ENCODE measurements at places on chromosomes 2 and 18. TPM values are rescaled to one million over a fixed set of nuclear protein-coding genes. Genes with fewer than 3 reads are reported as not detected.

Gene ABCG8
- 0.67 TPM for polyA plus RNA-seq

Gene KRTCAP3
- 7.7 TPM for polyA plus RNA-seq

Gene ERFE
- polyA plus RNA-seq: 6.0 TPM

- DNase-seq: no peak
Measured at GRCh38 chr2:168155680-168156079, 91.7 kb downstream of the STK39 start.

- DNase-seq: no peak
Measured at GRCh38 chr18:26543373-26543772, 5.0 kb downstream of the KCTD1 start.

- DNase-seq: peak; percentile 14
Measured at GRCh38 chr2:164430166-164430783, 191.0 kb downstream of the GRB14 start.

DNA sequence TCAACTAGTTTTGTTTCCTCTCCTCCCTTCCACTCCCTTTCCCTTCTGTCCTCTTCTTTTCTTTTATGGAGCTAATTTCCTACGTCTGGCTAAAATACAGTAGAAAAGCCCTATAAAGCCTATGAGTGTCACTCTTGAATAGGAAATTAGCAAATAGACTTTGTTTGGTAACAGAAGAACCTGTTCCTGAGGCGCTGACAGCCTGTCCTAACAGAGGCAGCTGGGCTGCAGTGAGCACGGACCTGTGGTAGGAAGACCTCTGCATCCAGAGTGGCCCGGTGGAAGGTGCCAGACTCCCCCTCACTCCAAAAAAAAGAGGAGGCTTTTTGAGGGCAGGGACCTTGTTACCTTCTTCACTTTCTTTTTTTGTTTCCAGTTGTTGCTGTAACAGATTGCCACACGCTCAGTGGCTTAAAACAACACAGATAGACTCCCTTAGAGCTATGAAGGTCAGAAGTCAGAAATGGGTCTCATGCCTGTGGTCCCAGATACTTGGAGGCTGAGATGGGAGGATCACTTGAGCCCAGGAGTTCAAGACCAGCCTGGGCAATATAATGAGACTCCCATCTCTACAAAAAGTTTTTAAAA, 81.2 kb upstream of the TXNDC2 start:
- DNase-seq: no peak

DNA sequence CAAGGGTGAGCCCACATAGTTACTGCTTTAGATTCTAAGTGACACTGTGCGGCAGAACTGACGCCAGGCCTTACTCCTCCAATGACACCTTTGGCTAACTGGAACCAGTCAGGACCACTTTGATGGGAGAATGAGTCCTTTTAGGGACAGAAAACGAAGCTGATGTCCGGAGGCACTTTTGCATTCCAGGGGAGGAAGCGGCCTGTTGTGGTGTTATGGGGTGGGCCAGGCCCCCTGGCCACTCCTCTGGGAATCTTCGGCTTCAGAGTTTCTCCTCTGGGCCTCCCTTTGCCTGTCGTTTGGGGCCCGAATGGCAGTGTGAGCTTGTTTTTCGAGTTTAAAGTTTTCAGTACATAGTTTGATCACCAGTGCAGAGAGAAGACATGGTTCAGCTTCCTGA, 65.9 kb downstream of the MBP start:
- no peak for DNase-seq

DNA sequence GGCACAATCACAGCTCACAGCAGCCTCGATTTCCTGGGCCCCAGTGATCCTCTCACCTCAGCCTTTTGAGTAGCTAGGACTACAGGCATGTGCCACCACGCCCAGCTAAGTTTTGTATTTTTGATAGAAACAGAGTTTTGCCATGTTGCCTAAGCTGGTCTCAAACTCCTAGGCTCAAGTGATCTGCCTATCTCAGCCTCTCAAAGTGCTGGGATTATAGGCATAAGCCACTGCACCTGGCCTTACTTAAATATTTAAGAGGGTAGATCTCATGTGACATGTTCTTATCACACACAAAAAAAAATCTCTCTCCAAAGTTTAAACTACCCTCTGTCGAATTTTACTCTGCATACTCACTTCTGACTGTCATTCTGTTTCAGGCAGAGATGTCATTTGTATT, 75.4 kb upstream of the CHRNA1 start:
- no peak for DNase-seq

DNA sequence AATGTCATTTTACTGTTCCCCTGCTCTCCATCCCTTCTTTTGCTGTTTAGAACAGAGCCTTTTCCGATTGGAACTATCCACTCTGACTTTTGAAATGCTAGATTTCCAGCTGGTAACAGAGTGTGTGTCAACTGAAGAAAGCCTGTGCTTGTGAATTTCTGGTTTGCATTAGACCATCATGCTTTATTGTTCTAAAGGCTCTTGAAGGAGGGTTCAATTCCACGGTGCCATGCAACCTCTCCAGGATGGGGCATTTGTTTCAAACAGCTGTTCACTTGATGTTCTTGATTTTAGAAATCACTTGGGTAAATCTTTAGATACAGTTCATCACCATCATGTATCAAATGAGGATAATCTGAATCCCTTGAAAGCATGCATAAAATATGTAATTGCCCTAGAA, 156.7 kb downstream of the QPCT start:
- DNase-seq: no peak
